Psoas muscle (tissue), 8 donors: ENCODE measurements at places on chromosomes 11 and 22. TPM values are rescaled to one million over a fixed set of nuclear protein-coding genes. Genes with fewer than 3 reads are reported as not detected.
A peak's percentile ranks its signal among the peaks of the same experiment; 100 is the strongest.

DNA sequence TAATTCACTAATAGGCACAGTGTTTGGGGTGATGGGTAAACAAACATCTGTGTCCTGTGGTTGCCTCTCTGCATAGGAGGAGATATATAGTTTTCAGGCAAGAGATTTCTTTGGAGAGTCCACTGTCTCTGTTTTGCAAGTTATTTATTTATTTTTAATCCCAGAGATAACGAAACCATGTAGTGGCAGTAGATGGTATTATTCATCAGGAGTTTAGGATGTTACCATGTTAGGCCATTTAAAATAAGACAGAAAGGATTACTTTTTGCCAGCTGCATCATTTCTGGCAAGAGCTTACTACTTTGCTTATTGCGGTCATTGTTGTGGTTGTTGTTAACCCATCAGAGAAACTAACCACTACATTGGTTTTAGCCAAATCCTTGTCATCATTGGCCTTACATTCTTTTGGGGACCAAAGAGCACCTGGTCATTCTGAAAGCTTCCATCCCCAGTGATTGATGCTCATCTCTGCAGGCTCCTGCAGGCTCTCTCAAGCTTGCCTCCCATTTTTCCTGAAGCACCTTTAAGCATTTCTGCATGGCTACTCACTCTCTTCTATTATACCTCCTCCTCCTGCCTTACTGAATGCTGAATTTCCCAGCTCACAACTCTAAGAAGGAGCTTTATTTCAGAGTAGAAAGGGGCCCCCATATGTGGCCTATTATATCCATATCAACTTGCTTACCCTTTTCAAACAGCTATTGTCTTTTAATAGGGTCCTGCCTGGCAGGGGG, 84.4 kb downstream of the CSTPP1 start:
- H3K4me3 ChIP-seq, result no peak overlapping the region
- H3K36me3 ChIP-seq, result no peaks in the 10 kb centered on the region
- no peak for DNase-seq
- H3K27me3 ChIP-seq, result no peaks in the 10 kb centered on the region
- H3K27ac ChIP-seq, result no peak overlapping the region
- H3K4me1 ChIP-seq, result no peaks in the 10 kb centered on the region

DNA sequence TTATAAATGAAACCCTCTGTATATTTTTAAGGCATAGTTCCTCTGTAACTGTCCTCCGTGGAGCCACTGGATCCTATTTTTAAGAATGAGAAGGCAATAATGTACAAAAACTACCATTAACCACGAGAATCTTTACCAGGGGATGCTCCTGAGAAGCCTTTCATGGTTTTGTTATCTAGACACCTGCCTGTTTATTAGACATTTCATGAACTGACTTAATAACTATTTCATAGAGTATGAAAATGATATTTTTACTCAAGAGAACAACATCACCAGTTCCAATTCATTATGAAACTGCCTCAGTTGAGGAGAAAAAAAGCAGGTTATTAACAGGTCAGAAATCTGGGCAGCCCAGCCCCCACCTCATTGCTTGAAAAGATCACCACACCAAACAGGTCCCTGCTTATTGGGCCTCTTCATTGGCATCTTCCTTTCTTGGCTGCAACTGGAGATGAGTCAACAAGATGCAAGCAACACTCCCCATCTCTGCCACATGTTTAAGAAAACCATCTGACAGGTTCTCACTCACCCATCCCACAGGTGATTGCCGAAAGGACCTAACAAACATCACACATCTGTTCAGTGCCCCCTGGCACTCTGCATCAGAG, 27.8 kb downstream of the ETS1 start:
- no peak overlapping the region for H3K27ac ChIP-seq
- H3K4me1 ChIP-seq, result no peaks in the 10 kb centered on the region

GRCh38 chr11:115237578-115237977, 266.6 kb downstream of the CADM1 start:
- no peaks in the 10 kb centered on the region for H3K36me3 ChIP-seq
- no peak for DNase-seq
- H3K27ac ChIP-seq, result no peak overlapping the region

- no peaks in the 10 kb centered on the region for H3K27me3 ChIP-seq
- no peak for DNase-seq
- no peak overlapping the region for H3K4me3 ChIP-seq
- peak overlapping the region; percentile 54 for H3K27ac ChIP-seq
- no peaks in the 10 kb centered on the region for H3K36me3 ChIP-seq
- peaks cover 29% of the 10 kb centered on the region for H3K4me1 ChIP-seq
Observed at GRCh38 chr11:130402570-130402969, 25.8 kb downstream of the ADAMTS8 start.

DNA sequence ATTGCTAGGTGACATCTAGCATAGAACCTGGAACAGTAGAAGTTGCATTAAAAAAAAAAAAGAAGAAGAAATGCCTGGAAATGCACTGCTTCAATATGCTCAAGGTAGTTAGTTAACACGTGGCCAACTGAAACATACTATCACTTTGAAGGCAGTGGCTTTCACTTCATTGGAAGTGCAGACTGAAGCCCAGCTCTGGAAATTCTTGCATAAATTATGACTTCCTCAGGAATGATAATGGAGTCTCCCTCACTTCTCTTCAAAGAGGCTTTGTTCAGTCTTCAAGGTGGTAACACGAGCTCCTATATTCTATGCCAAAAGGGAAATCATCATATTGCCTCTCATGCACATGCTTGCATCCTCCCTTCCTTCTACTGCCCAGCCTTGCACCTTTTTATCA, 715.9 kb upstream of the API5 start:
- DNase-seq, result no peak
- no peak overlapping the region for H3K27ac ChIP-seq
- H3K4me1 ChIP-seq, result no peaks in the 10 kb centered on the region
- H3K36me3 ChIP-seq, result no peaks in the 10 kb centered on the region
- H3K27me3 ChIP-seq, result no peaks in the 10 kb centered on the region
- H3K4me3 ChIP-seq, result no peak overlapping the region

DNA sequence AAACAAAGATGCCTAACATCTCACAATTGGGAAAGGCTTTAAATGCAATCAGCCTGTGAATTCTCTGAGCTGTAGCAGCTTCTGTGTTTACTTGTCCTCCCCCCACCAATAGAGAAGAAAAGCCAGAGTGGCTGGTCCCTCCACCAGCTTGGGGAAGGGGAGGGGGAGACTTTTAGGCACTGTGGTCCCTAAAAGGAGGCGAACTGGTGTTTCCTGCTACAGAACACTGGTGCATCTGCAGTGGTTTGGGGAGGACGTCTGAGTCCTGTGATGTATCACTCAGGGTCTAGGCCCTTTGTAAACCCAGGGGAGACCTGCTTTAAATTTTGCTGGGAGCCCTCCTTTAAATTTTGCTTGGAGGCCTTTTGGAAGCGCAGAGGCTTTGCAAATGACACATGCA, 16.9 kb downstream of the TNRC6B start:
- H3K36me3 ChIP-seq, result no peaks in the 10 kb centered on the region
- no peaks in the 10 kb centered on the region for H3K27me3 ChIP-seq
- peaks cover 79% of the 10 kb centered on the region for H3K4me1 ChIP-seq
- no peak for DNase-seq
- no peak overlapping the region for H3K4me3 ChIP-seq

- H3K4me1 ChIP-seq, result no peaks in the 10 kb centered on the region
- H3K4me3 ChIP-seq, result no peak overlapping the region
- DNase-seq, result no peak
Observed at GRCh38 chr11:48055292-48056132, 75.2 kb downstream of the PTPRJ start.

- H3K4me3 ChIP-seq, result no peak overlapping the region
- DNase-seq, result peak; percentile 70
- no peaks in the 10 kb centered on the region for H3K27me3 ChIP-seq
- H3K27ac ChIP-seq, result peak overlapping the region; percentile 75
- no peaks in the 10 kb centered on the region for H3K36me3 ChIP-seq
Observed at GRCh38 chr11:76579056-76579751, 91.3 kb downstream of the LRRC32 start.

GRCh38 chr22:31230155-31230870, 18.2 kb downstream of the LIMK2 start:
- H3K27ac ChIP-seq, result peak overlapping the region; percentile 87
- H3K4me3 ChIP-seq, result peak overlapping the region; percentile 2
- peaks cover 20% of the 10 kb centered on the region for H3K36me3 ChIP-seq
- H3K4me1 ChIP-seq, result peaks cover 46% of the 10 kb centered on the region
- DNase-seq, result no peak

- H3K4me3 ChIP-seq, result peak overlapping the region; percentile 36
- no peaks in the 10 kb centered on the region for H3K4me1 ChIP-seq
- H3K36me3 ChIP-seq, result no peaks in the 10 kb centered on the region
- DNase-seq, result peak; percentile 47
- H3K27ac ChIP-seq, result no peak overlapping the region
Observed at GRCh38 chr22:44182588-44183286, 2.0 kb downstream of the PARVG start.

- H3K4me3 ChIP-seq, result no peak overlapping the region
- DNase-seq, result no peak
- H3K36me3 ChIP-seq, result no peaks in the 10 kb centered on the region
- H3K27me3 ChIP-seq, result no peaks in the 10 kb centered on the region
Observed at GRCh38 chr11:92794783-92795182, 174.7 kb upstream of the MTNR1B start.

SHISAL1 gene
- not detected for total RNA-seq

RIMBP3B gene
- total RNA-seq, result not detected

OR2D2 gene
- not detected for total RNA-seq
